ENCODE measurements at places on chromosomes 13 and 19.

DNA sequence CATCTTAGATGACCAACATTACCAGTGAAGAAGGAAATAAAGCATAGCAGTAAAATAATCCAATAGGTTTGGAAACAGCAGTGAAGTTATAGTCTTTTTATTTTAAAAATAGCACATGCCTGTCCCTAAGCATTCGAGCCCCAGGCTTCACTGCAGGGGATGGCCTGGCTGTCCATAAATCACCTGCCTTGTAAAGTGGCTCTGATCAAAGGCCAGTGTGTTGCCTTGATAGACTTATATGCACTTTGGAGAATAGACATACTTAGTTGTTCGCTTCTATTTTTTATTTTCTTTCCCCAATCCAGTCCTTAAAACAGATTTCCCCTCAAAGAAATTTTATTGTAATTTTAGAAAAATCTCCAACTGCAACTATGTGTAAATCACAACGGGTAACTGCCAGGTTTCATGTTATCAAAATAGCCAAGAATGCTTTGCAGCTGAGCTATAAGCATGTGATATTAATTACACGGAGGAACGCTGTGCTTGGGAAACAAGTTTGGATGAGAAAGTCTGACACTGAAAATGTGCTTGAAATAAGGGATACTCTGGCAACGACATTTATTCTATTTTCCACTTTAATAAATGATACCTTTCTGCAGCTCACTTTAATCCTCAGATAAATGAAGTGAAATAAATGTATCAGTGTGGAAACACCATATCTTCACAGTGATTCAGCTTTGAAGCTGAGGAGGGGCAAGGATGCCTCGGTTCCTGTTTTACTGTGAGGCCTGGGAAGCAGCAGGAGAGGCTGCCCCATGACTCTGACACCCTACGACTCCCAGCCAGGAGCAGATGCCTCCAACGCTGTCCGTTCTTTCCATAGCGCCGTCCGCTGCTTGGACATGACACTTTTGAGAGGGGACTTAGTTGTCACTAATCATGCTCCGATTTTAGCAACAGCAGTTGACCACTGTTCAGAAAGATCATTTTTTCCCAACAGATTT is 5.5 kb upstream of the METTL21C start:
- DNase-seq = no peak

DNA sequence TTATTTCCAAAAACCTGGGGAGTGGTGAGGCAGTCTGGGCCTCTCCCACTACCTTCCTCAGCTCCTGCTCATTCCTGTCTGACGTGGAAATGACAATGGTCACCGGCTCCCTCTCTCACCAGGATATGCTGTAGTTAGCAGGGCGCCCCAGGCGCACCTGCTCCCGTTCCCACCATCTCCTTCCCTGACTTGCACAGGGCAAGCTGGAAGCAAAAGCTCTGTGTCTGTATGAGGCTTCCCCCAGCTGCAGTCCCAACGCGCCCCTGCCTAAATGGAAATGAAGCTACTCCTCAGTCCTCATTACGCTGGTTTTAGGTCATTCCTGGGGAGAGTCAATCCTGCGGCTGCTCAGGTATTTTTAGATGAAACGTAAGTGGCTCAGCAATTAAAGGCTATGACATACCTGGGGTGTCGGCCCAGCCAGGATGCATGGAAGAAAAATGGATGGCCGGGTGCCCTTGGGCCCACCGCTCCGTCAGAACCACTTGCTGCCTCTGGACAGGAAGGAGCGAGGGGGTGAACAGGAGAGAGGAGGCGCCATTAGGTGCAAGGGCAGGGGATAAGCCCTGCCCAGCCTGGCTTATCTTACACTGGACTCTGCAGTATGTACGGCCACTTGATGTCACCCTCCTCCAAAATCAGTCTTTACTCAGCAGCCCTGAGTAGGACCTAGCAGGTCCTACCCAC is 32.4 kb downstream of the DHRS12 start:
- no peak for DNase-seq

- no peak for DNase-seq
Measured at GRCh38 chr13:29193083-29193482, 372.9 kb downstream of the MTUS2 start.

DNA sequence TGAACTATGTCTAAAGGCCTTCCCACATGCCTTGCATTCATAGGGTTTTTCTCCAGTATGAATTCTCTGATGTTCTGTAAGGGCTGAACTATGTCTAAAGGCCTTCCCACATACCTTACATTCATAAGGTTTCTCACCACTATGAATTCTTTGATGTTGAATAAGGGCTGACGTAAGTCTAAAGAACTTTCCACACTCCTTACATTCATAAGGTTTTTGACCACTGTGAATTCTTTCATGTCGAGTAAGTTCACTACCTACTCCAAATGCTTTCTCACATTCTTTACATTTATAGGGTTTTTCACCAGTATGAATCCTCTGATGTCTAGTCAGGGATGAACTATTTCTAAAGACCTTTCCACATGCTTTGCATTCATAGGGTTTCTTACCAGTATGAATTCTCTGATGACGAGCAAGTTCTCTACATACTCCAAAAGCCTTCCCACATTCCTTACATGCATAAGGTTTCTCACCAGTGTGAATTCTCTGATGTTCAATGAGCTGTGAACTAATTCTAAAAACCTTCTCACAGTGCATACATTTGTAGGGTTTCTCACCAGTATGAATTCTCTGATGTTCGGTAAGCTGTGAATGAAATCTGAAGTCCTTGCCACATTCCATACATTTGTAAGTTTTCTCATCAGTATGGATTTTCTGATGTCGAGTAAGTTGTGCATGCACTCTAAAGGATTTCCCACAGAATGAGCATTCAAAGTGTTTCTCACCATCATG is 19.1 kb upstream of the ZNF260 start:
- no peak for DNase-seq

DNA sequence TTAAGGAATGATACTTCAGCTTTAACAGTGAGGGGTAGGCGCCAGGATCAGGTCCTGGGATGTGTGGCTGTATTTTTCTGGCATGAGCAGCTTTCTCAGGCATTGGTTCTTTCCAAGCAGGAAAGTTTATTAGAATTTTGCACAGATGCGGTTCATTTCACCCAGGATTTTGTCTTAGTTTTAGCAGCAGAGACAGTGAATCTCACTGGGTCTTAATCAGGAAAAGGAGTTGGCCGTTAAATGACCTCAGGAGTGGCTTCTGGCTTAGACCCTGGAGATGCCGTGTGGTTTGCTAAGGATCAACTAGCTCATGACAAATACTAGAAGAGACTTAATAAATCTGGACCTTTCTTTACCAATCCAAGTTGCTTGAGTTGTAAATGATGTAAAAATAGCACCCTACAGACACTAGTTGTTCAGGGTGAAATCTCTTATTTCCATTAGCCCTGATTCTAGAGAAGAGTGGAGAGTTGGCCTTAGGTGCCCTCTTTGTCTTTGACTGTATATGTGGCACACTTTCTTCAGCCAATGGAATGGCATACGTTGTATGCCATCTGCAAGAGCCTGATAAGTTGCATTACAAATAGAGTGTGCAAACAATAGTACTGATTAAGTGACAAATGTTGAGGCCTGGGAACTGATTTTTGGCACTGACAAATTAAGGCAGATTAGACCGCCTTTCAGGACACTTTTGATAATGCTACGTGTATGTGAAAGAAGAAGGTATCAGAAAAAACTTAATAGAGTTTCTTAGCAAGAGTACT is 34.0 kb downstream of the LRCH1 start:
- DNase-seq = no peak

- DNase-seq = no peak
Measured at GRCh38 chr19:46863818-46864629, 3.2 kb downstream of the ARHGAP35 start.

GRCh38 chr13:20826843-20827560 is 53.2 kb upstream of the EEF1AKMT1 start:
- no peak for DNase-seq

DNA sequence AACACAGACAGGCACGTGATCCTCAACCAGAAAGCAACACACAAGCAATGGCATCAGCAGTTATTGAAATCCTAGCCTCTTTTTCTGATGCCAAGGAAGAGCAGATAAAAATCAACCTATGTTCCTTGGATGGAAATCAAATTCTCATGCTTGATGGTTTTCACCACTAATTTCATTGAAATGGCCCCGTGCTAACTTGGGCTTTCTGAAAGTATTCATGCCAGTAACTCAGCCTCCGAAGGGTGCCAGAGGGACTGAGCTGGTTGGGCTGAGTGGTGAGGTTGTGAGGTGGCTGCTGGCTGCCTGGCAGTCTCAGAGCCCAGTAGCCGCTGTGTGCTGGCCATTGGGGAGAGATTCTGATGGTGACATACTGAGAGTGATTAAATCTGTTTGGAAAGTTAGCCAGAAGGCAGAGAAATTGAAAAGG is 309.3 kb downstream of the DCT start:
- DNase-seq = no peak
